ENCODE measurements at places on chromosomes 6 and 20. TPM values are rescaled to one million over a fixed set of nuclear protein-coding genes. Genes with fewer than 3 reads are reported as not detected.

The PRDM13 gene
- total RNA-seq = under 0.01 TPM

The PHACTR3 gene
- not detected for total RNA-seq

The FBXL4 gene
- 15.7 TPM for total RNA-seq

The TINAG gene
- not detected for total RNA-seq

The FERMT1 gene
- 5.2 TPM for total RNA-seq

The TRDN gene
- not detected for total RNA-seq

The PTPRA gene
- total RNA-seq = 25.3 TPM

The KIF25 gene
- not detected for total RNA-seq

The SYS1 gene
- total RNA-seq = 18.5 TPM

All from uterine smooth muscle cell (primary cell).